B cell (primary cell): ENCODE measurements at places on chromosomes 13 and 19.

GRCh38 chr13:93771782-93772181 lies 545.2 kb downstream of the GPC6 start:
- no peak for DNase-seq

DNA sequence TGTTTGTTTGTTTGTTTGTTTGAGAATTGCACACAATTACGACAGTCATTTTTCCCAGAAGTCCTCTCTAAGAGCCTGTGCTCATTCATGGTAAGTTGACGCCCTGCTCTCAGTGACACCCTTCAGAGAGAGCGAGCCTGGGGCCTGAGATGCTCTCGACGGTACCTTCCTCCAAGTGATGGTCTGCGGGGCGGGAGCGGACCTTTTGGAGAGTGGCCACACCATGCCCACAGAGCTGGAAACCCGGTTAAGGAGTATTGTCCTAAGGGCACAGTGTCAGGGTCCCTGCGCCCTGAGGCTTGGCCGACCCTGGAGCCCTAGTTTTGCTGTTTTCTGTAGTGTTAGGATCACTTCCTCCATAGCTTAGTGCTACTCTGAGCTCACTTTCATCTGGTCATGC lies 3.6 kb downstream of the POP4 start:
- no peak for DNase-seq

- no peak for DNase-seq
Observed at GRCh38 chr19:57245959-57246358, 5.5 kb downstream of the ZNF805 start.

- no peak for DNase-seq
Observed at GRCh38 chr13:94479616-94480015, at the start of gene DCT. Gene DCT, minus strand, starts transcription at chr13:94479682. Its CDS starts 427 bp downstream, at chr13:94479255.

GRCh38 chr13:34567597-34567996 lies 374.5 kb upstream of the NBEA start:
- no peak for DNase-seq

- no peak for DNase-seq
Observed at GRCh38 chr13:40115426-40115825, 460.0 kb downstream of the COG6 start.

DNA sequence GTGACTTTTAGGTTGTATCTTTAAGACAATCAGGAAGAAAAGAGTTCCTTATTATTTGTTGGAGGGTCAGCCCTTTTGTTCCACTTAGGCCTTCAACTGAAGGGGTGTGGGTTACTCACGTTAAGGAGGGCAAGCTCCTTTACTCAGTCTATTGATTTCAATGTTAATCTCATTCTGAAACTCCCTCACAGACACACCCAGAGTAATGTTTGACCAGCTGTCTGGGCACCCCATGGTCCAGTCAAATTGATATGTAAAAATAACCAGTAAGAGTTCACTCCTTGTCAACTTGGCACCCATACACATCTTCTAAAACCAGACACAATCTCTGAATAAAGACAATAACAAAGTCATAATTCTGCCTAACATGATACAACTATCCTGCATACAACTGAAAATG lies 292.9 kb downstream of the KLF5 start:
- DNase-seq, result no peak

DNA sequence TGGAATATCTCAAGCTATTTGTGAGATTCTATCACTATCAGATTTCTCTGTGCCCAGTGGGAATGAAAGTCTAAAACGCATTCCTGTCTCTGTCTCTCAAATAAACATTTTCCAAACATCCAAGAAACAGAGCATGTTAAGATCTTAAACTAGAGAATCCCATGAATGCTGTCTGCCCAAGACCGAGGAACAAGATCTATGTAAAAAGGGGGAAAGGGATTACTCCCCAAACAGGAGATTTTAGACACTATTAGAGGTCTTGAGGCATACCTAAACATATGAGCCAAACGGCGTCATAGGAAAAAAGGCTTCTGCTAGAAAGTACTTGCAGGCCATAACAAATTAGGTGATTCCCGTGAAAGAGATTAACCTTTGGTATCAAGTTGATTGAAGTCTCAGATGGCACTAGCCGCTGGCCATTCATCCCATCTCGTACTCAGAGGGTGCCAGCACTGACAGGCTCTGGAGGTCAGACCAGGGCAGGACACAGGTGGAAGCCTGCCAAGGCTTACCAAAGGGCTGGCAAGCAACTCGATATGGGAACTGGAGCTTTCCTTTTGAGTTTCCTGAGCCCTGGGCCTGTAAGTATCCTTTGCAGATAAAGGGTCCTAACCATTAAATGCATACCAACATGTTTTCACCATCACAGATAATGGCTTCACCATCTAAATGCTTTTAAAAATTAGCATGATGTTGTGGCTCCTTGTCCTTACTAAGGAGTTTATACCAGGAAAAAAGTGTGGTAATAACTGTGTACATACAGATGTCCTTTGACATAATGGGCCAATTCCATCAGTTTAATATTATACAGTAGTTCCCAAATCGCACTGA lies 225.2 kb downstream of the FOXO1 start:
- no peak for DNase-seq

- DNase-seq, result no peak
Observed at GRCh38 chr13:93758575-93758974, 532.0 kb downstream of the GPC6 start.

DNA sequence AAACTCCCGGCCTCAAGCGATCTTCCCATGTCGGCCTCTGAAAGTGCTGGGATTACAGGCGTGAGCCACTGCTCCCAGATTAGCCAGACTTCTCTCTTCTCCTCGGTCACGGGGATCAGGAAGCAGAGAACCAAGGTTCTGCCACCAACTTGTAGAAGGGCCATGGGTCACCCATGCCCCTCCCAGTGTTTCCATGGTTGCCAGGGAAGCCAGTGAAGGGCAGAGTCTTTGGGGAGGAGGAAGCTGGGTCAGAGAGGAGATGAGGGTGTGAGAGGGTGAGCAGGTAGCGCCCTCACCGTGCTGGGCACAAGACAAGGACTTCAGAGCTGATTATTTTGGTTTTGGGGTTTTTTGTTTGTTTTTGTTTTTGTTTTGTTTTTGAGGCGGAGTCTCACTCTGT lies 77.1 kb downstream of the GNG7 start:
- peak; percentile 49 for DNase-seq

- no peak for DNase-seq
Observed at GRCh38 chr13:21745307-21745706, 74.4 kb downstream of the FGF9 start.

GRCh38 chr13:108779308-108779707 lies 149.9 kb downstream of the MYO16 start:
- DNase-seq, result no peak

GRCh38 chr13:42495255-42495654 lies 78.7 kb upstream of the TNFSF11 start:
- no peak for DNase-seq

DNA sequence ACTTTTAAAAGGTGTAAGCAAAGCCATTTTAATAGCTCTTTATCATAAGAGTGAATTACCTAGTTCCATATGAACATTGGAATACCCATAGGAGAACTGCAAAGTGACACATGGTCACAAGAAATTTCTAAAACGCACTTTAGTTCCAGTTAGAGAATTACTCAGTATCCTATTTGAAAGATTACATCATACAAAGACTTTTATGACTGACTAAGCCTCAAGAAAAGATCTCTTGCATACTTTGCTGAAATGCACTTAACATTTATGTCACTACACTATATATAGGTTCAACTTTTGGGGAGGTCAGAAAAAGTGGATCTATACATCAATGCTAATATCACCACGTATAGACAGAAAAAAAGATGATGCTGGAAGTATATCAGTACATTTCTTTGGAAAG lies 7.1 kb downstream of the PCDH9 start:
- DNase-seq, result no peak

GRCh38 chr13:37539976-37540605 lies 58.5 kb downstream of the POSTN start:
- DNase-seq, result no peak

- no peak for DNase-seq
Observed at GRCh38 chr13:94667190-94667589, 45.2 kb downstream of the SOX21 start.

DNA sequence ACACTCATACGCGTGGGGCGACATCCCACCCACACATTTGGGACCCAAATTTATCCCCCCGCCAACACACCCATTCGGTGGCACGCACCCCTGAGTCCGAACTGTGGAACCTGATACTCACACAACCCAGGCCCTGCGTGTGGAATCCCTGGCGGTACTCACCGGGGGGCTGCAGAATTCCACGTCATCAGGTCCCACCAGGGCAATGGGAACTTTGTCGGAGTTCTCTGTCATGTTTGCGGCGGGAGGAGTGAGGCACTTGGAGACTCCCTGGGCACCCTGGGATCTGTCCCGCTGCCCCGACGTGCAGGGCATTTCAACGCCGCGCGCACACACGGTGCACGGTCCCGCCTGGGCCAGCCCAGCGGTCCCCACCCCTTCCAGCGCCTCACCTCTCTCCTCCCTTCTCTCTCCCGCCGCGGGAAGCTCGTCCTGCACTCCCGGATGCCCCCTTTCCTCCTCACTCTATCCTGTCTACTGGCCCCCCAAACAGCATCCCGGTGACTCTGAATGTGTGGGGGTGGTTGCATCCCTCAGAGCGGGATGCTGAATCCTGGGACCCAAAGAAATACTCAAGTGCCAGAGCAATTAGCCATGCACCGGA lies at the start of gene CNMD:
CNMD (minus strand) TSS at position 353 of the 604 bp plus-strand sequence; CDS start at position 234, 119 bp downstream.
- no peak for DNase-seq

- no peak for DNase-seq
Observed at GRCh38 chr13:95381212-95381527, 79.9 kb upstream of the ABCC4 start.

- DNase-seq, result no peak
Observed at GRCh38 chr19:41495589-41495988, 52.6 kb downstream of the ERICH4 start.

DNA sequence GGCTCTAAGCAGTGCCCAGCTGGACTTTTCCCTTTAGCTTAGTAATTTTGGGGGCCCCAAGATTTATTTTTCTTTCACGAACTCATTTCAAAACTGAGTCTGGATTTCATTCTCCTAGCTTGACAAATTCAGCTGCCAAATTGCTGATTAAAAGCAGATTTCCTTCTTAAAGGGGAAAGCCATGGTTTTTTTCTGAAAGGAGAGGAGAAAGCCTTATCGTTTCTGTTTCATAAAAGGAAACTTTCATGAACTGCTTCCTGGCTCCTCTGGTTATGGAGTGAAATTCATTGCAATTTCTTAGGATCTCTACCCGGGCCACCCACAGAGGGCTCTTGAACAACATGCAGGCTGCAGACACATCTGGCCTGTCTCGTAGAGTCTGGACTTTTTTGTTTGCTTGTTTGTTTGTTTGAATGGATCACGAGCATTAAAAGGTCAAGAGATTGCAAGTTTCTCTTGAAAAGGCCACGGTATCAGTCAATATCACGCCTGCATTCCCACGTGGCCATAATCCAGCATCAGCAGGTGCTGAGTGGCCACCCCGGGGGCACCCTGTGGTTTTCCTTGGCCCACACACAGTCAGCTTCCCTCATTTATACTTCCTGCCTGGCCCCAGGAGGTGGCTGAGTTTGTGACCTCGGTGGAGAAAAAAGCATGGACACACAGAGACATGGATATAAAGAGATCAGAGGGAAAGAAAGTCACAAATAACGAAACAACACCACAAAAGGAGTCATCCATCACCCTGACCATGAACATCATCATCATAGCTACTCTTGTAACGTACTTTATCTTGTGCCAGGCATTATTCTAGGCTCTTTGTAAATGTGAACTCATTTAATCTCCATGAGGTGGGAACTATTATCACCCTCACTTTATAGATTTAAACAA lies 10.5 kb upstream of the KLK4 start:
- no peak for DNase-seq

GRCh38 chr13:52851137-52851962 lies 2.9 kb upstream of the PCDH8 start:
- DNase-seq, result peak; percentile 42

GRCh38 chr19:49997709-49998108 lies 27.5 kb downstream of the VRK3 start:
- peak; percentile 40 for DNase-seq

GRCh38 chr19:2215281-2215751 lies 20.8 kb downstream of the PLEKHJ1 start:
- no peak for DNase-seq

DNA sequence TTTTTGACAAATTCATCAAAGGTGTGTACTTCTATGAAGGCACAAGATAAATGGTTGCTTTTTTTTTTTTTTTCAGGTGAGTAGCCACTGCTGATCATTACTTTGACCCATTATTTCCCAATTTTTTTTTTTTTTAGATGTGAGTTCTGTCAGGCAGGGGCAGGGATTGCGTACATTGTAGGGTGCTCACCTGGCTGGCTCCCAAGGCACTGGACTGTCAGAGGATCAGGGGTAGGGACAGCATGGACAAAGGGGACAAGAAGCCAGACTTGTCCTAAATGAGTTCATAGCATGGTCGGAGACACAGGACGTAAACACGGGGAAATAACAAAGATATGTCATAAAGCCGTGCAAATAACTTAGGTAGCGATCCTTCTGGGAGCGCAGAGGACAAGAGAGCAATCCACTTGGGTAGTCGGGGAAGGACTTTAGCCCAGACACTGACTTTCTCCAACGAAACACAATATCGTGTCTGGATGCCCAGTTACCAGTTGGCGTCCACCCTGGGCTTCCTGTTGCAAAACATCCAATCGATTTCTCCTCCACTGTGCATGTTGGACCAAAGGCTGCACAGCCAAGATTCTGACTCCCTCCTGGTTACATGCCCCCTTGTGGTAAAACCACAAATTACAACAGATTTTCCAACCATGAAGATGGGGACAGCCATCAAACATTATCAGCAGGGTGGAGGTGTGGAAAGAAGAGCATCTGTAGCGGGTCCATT lies 27.5 kb upstream of the KATNAL1 start:
- peak; percentile 36 for DNase-seq

DNA sequence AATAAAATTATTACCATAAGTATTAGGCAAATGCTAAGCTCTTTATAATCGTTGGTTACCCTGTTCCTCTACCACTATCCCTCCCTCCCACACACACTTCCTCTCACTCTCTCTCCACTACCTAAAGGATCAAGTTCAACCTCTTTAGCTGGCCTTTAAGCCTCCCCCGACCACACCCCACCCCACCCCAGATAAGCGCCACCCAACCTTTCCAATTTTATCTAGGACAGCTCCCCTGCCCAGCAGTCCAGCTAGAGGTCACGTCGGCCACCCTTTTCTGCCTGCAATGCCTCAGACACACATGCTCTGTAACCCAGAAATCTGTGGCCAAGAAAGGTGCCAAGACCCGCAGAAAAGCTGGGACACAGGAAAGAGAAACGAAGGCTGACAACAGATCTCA lies 1.1 kb downstream of the LYPD4 start:
- no peak for DNase-seq

DNA sequence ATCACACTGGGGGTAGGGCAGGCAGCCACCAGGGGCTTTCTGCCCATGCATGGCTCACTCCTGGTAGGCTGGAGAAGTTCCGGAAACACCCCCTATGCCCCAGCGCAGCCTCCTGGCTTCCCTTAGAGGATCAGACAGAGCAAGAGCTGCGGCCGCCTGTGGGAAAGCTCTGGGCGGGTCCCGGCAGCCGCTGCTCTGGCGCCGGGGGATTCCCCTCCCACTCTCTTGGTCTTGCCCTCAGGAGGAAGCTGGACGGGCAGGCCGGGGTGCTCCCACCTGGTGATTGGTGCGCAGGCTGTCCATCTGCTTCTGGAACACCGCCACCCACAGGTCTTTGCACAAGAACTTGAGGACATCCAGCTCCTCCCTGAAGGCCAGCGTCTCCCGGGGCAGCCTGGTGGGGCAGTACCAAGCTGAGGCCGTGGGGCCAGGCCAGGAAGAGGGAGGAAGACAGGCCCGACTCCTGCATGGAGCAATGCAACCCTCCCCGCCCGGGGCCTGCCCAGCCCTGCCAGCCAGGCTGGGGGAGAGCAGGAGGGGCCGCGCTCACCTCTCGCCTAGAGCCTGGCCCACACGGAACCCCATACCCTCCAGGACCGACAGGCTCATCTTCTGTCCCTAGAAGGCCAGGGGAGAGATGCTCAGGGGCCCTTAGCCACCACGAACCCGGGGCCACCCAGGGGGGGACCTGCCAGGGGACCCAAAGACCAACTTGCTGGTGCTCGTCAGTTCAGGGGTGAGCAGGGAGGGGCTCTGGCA lies 4.0 kb upstream of the NKPD1 start:
- DNase-seq, result peak; percentile 70
